ENCODE measurements at places on chromosomes 3 and 15.

DNA sequence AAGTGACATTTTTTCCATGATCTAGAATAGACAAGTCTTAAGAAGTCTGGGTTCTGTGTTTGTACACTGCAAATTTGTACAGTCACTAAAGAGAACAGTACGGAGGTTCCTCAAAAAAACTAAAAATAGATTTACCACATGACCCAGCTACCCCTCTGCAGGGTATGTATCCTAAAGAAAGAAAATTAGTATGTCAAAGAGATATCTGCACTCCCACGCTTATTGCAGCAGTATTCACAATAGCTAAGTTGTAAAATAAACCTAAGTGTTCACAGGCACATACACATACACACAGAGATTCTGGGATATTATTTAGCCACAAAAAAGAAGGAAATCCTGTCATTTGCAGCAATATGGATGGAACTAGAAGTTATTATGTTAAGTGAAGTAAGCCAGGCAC is 120.4 kb downstream of the ZIC1 start:
- DNase-seq: no peak

DNA sequence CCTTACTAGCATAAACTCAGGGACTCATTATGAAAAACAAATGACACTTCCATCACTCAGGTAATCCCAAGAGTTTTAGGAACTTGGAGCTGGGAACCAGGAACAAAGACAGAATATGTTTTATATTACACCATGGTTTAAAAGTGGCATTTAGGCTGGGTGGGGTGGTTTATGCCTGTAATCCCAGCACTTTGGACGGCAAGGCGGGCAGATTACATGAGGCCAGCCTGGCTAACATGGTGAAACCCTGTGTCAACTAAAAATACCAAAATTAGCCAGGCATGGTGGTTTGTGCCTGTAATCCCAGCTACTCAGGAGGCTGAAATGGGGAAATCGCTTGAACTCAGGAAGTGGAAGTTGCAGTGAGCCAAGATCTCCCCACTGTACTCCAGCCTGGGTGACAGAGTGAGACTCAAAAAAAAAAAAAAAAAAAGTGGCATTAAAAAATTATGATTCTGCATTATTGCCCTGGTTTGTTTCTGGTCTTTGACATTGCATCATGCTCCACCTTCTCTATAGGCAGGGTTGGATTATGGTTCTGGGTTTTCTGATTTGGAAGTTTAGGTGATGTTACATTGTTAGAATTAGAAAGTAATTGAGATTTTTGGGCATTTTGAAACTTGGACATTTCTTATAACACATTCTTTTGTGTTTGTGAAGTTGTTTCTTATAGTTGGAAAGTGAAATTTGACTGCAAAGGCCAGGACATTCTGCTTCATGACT is 19.0 kb downstream of the SQOR start:
- no peak for DNase-seq

DNA sequence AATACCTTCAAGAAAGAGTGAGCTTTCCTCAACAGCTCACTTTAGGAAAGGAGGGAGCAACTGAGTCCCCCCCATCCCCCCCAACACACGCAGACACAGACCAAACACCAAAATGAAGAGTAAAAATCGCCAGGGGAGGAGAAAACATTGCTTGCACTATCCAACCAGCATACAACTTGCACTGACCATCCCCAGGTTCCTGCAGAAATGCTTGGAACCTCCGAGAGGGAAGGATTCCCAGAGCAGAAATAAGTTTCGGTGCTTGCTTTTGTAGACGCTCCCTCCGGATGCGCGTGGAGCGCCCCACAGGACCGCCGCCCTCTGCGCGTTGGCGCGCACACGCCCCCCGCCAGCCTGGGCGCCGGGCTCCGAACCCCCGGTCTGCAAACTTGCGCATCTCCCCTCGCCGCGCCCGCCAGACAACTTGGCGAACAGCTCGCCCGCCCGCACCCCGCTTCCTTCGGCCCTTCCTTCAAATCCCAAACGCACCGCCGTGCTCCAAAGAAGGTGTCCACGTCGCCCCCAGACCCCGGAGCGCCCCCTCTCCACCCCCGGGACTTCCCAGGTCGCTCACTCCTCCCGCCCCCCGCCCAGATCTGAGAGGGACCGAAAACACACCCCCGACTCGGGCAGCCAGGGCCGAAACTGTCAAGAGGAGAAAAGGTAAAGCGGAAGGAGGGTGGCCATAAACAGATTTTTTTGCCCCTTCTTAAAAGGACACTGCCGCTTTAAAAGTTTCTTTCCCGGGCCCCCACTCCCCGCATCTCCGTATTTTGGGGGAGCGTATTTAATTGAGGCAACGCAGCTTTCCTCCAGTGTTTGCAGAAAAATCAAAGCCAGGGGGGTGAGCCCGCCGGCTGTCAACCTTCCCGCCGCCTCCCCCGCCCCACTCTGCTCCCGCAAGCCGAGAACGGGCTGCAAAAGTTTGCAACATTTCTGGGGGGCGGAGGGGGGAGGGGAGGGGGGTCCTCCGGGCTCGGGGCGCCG is 859 bp downstream of the RORA start:
- DNase-seq: peak; percentile 10

DNA sequence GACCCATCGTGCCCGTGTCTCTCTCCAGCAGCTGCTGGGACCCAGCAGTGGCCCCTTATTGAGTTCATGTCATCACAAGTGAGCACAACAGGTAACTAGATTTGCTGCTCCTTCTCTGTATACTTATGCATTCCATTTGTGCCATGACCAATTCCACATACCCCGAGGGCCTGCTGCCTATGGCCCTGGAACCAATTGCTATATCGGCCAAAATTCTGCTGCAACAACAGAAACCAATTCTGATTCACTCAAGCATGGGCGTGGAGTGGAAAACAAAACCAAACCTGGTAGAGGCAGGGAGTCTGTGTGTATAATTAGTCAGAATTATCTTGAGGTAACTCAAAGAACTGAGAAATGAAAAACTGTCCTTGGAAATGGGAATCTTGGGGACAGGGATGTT is 516.6 kb downstream of the EPHB1 start:
- peak; percentile 74 for DNase-seq

DNA sequence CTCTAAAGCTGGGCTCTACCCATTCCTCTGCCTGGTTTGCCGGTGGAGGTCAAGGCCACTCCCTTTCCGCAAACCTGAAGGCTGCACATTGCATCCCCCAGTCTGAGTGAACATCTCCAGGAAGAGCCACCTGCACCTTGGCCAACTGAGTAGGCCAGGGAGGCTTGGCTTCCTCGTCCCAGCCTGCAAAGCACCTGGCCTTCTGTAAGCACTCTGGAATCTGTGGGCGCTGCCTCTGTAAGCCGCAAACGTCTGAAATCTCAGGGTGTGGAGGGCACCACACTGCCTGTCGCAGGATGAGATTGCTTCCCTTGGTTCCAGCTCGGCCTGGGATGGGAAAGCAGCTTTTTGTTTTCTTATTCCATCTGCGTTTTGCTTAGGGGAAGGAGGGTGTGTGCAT is 81.3 kb downstream of the SEC22A start:
- DNase-seq: no peak

- DNase-seq: peak; percentile 14
These were observed 200.5 kb downstream of the GOLGA6L6 start for GRCh38 chr15:20340931-20341661.

GRCh38 chr3:46668116-46668515 is 25.4 kb downstream of the ALS2CL start:
- DNase-seq: no peak
